Thymus (tissue), 14 donors: ENCODE measurements at places on chromosomes 5 and 9.
A peak's percentile ranks its signal among the peaks of the same experiment; 100 is the strongest.

- DNase-seq: no peak
These were observed 1.7 kb downstream of the GRIN3A start for GRCh38 chr9:101736717-101737116.

DNA sequence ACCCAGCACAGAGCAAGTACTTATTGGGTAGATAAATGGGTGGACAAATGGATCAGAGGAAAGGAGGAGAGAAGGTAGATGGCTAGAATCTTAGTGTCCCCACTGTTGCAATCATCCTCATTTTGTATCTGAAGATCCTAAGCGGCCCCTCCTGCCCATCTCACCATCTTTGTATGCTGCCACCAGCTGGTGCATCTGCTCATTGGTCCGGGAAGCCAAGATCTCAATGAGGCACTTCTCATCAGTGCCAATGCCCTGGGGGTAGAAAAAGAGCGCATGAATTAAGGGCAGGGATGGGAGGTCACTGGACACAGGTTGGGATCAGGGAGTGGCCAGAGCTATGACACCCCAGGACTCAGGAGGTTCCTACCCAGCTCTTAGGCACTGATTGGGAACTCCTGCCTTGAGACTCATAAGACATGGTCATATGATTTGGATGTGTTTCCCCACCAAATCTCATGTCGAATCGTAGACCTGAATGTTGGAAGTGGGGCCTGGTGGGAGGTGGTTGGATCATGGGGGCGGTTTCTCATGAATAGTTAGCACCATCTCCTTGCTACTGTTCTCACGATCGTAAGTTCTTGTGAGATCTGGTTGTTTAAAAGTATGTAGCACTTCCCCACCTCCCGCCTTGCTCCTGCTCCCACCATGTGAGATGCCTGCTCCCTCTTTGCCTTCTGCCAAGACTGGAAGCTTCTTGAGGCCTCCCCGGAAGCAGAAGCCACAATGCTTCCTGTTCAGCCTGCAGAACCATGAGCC lies 20.3 kb downstream of the ANXA6 start:
- DNase-seq: no peak

DNA sequence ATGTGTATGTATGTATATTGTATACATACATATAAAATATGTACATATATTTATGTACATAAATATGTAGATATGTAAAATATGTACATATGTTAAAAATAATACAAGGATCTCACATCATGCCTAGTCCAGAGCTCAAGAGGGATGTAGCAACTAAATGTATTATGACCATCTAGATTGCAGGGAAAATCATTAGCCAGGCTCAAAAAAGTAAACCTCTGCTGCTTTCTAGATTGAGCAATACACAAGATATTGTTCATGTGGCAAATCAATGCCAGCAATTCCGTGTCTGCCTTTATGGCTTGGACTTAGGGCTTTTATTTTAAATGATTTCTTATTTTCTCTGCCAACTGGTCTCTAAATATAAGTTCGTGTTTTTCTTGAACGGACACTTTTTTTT lies 65.2 kb downstream of the RAI14 start:
- no peak for DNase-seq

DNA sequence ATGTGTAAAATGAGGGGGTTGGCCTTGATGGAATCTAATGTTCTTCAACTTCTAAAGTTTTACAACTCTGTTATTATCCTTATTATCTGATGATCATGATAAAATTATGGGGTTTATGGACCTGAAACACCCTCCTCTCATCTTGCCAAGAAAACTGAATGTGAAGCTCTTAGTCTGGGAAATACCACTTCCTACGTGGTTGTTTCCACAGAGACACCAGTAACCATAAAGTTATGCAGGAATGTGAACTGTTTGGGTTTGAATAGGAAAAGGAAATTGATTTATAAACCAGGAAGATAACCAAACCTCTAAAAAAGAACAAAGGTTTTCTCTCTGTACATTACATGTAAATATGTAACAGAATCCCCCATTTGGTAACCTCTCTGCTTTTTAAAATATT lies 28.3 kb upstream of the RAI14 start:
- no peak for DNase-seq

GRCh38 chr9:4579001-4579400 lies 83.1 kb upstream of the PLPP6 start:
- DNase-seq: no peak

GRCh38 chr5:140114341-140115185 lies 654 bp downstream of the PURA start:
- DNase-seq: peak; percentile 42

DNA sequence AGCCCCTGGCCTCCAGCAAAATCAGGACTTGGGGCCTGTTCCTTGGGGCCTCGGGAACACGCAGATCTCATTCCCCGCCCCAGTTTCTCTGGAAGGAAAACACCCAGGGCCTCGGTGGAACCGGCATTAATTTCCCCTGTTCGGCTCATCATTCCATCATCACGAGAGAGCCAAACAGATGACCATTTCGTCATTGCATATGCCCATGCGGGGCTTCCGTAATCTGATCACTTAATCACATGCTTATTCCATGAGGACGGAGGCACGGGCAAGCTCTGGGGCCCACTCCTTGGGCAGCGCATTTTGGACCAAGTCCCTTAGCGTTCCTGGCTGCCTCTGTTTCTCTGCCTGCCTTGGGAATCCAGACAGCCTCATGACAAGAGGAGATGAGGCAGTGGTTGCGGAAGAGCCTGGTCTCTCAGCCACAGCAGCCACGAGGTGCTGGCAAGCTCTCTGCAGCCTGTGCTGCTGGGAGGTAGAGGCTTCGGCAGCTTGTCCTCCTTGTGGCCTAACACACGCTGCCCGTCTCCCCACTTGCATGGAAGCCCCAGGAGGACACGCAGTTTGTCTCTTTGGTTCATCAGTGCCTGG lies 65.0 kb upstream of the IER5L start:
- no peak for DNase-seq

DNA sequence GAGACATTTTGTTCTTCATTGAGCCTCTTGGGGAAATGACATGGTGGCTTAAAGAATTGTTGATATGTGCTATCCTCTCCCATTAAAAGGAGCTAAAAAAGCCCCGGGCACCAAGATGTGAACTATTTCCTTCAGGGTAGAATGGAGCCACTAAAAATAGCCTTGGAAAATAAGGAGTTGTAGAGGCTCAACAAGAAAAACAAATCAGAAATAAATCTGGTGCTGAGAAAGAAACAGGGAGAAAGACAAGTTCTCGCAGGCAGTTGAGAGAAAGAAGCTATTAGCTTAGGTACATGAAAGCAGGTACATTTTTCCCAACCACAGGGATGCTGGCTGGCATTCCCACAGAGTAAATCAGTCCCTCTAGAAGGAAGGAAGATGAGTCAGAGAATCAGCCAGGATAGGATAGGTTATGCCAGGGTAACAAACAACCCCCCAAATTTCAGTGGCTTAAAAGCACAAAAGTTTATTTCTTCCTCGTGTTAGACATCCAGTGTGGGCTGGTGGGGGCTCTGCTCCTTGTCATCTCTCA lies 134.6 kb upstream of the ADRA1B start:
- no peak for DNase-seq

DNA sequence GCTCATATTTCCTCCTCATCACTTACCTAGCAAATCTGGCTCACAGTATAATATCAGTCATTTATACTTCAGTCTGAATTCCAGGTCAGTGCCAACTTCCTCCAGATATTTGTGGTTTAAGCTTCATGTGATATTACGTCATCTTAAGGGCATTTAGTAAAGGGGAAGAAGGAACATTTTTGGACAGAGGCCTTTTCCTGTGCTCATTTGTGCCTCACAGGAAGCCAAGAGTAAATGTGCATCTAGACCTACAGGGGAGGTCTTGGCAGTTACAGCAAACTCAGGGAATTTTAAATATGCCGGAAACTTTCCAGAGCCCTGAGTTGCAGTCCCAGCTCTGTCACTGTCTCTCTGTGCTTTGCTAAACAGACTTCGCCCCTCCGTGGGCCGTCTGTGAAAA lies 12.3 kb upstream of the KCNIP1 start:
- DNase-seq: no peak

- DNase-seq: no peak
These were observed 40.0 kb downstream of the EBF1 start for GRCh38 chr5:159059722-159060121.

DNA sequence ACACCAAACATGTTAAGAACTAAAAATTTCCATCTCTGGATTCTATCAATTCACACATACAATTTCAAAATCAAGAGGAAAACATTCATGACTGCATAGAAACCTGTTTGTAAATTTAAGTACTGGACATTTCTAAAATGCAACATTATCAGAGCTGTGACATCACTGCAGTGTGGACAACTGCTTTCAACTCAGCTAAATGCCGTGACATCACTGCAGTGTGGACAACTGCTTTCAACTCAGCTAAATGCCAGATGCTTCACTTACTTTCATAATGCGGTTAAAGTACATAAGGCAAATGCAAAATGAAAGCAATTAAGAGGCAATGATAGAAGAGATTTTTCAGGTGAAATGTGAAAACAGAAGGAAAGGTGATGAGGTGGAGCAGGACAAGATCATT lies 161.5 kb downstream of the ARL15 start:
- no peak for DNase-seq

- no peak for DNase-seq
These were observed 105.3 kb downstream of the PAX5 start for GRCh38 chr9:36928670-36929349.

DNA sequence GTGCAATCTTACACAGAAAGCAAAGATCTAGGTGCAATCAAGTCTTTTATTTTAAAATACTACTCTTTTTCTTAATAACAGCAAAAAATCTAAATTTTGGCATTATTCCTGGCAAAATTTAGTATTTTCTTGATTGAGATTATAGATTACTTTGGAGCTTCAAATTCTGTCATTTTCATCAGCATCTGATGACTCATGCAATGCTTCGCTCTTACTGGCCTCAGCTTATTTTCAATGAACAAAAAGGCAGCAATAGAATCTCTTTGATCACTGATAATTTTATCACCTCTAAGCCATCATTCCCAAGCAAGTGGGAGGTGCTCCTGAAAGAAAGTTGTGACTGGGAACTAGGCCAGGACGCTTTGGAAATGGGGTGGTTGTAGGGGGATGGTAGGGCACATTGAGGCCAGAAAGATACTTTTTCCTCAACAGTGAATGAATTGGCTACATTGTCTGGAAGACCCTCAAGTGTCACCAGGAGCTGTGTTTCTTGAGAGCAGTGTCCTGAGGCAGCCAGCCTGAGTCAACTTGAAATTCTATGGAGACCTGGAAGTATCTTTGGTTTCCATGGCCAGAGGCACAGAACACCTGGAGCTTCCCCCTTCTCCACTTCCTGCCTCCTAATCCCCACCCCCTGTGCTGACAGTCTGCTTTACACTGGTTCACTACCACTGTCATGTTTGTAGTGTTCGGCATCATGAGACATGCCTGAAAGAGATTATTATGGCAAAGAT lies 46.9 kb upstream of the APC start:
- DNase-seq: no peak

- DNase-seq: peak; percentile 62
These were observed 702 bp downstream of the CDC20B start for GRCh38 chr5:55172051-55172899.

GRCh38 chr5:62206150-62206829 lies 99.7 kb upstream of the KIF2A start:
- no peak for DNase-seq

- DNase-seq: no peak
These were observed 1043.4 kb upstream of the CDH10 start for GRCh38 chr5:25688156-25688555.

DNA sequence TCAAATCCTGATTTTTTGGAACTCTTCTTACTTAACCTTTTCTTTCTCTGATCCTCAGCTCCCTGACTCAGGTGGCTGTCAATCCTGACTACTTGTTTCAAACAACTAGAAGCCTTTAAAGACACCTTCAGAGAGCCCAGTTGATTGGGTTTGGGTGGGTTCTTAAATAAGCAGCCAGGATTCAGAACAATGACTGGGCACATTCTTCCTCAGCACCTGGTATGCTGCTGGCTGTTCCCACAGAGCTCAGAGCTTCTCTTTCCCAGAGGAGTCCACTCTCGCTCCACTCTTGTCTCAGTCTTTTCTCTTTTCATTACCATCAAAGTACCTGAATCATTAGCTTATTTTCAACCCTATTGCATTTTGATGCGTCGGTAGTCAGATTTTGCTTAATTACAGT lies 22.5 kb downstream of the PCSK5 start:
- no peak for DNase-seq

DNA sequence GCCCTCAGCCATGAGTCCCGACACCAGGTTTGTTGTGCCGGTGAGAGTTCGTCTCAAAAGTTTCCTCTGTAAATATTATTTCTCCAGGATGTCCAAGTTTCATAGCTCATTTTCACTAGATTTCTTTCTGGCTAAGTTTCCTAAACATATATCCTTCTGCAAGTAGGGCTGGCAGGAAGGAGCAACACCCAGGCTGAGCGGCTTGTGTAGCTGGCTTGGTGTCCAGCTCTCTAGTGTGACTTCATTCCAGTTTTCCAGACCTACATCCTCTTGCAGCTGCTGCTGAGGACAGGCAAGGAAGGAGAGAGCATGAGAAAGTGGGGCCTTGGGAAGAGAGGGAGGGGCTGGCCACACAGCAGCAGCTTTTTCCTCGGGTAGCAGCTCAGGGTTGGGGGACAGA lies 80.3 kb downstream of the FGF1 start:
- DNase-seq: no peak

DNA sequence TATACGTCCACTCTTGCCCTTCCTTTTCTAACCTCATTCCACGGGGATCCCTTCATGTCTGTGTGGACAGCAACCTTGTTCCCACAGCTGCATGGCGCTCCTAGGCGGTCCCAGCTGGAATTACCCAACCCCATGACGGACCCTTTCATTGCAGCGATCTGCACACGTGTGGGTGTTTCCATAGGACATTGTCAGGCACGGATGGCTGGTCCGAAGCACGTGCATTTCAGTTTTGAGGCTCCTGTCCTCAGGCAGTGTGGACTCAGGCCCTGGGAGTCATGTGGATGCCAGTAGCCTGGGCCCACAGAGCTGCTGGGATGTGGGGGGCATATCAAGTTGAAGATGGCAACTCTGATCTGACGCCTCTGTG lies 15.0 kb downstream of the CARD19 start:
- no peak for DNase-seq

DNA sequence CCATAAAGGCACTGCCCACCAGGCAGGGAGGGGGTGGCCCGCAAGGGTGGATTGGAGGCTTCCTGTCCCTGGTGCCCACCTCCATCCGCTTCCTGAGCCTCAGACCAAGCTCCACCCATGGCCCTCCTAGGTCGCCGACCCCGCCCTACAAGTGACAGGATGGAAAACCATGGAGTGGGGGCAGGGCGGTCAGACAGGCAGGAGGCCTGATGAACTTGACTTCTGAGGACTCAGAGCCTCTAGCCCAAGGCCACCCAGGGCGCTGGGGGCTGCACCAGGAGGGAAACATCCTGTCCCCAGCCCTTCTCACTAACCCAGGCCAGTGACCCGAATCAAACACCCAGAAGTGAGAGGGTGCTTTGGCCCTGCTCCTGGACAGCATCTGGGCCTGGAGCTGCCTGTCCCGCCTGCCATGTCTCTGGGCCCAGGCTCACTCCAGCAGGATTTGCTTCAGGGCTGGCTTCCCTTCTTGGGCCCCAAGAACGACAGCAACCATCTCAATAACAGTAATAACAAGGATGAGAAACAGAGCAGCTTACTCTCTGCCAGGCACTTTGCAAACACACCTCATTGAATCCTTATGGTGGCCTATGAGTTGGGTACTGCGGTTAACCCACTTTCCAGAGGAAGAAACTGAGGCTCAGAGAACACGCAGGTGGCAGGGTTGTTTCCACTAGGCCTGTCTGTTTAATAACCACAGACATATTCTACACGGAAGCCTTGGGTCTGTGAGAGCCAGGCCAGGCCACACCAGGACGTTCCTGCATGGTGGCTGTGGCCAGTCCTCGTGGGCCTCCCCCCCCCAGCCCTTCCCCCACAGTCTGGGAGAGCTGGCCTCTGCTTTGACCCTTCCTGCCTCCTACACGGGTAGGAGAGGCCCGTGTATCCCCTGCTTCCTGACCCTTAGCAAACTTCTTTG lies 4.4 kb upstream of the ST6GALNAC6 start:
- no peak for DNase-seq

GRCh38 chr5:62167561-62168057 lies 138.4 kb upstream of the KIF2A start:
- DNase-seq: no peak
